Activated naive CD8-positive, alpha-beta T cell treated with anti-CD3 and anti-CD28 coated beads for 36 hours (primary cell): ENCODE measurements at places on chromosomes 2 and 18.

- no peak for DNase-seq
Measured at GRCh38 chr2:235116885-235117492, 165.2 kb downstream of the SH3BP4 start.

- DNase-seq: no peak
Measured at GRCh38 chr2:188364033-188364630, 72.5 kb downstream of the GULP1 start.

DNA sequence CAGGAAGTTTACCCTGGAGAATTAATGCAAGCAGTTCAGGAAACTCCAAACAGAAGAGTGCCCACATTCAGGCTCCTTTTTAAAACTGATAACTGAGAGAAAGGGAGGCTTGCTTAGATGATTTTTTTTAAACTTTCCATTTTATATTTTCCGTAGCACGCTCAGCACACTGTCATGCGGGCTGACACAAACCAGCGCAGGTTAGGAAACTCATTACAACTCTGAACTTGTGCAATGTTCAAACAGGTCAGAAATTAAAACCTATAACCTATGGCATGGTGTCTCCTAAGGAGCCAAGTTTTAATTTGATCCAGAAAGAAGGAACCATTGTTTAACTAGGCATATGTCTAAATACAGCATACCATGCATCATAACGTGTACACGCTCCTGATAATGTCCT lies 117.7 kb upstream of the SMIM21 start:
- DNase-seq: no peak

DNA sequence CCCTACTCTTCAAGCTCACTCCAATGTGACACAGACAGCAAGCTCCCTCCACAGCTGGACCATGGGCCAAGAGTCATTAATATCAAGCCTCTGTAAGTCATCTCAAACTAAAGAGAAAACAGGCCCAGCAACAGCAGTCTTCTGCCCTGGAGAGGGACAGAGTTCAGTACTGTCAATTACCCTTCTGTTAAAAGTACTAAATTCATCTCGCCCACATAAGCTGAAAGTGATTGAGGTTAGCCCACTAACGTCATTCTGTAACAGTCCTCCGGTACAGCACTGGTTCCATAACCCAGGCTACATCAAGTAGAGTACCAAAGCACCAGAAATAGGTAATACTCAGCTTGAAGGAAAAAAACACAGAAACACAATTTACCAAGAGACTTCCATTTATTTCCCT lies 25.9 kb downstream of the THADA start:
- DNase-seq: no peak

DNA sequence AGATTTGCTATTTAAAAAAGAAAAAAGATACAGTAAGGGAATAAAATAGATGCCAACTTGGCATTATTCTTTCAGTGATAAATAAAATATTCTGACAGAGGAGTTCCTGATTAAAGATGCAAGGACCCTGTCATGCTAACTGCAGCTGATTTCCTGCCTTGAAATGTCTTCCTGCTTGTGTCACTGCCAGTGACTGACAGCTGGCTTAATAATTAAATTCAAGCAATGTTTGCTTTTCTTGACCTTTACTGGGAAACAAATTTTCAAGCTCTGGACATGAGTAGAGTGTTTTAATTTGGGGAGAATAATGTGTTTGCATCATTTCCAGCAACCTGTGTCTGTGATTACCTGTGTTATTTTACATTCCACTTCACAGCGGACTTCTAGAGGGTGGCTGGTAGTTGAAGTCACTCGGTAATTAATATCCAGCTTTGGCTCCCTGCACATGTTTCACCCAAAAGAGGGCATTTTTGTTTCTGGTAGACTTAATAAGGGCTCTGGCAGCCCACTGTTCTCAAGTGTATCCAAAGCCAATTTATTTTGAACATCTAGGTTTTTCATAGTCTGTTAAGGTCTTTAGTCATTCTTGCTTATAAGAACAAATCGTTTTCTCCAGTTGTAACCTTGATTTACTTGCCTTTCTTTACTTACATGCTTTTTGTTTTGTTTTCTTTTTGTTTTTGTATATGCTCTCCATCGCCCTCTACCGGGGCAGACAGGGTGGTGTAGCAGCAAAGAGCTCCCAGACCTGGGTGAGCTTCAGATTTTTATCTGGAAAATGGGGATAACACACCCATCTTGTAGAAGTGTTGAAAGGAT lies 48.5 kb upstream of the PROKR1 start:
- peak; percentile 33 for DNase-seq

DNA sequence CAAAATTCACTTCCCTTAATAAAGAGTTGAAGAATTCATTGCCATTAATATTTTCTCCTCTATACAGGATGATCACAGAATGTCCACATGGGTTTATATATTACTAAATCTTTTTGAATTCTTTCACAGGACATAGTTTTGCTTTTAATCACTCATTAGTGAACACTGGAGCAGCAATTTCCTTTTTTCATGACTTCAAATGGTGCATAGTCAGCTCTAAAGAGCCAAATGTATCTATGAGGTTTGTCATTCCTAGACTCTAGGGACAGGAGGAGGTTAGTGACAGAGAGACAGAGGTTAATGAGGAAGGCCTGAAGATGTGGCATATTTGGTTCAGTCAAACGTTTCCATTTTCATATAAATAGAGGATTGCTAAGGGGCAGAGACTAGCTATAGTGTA lies 111.8 kb downstream of the FSHR start:
- DNase-seq: no peak

DNA sequence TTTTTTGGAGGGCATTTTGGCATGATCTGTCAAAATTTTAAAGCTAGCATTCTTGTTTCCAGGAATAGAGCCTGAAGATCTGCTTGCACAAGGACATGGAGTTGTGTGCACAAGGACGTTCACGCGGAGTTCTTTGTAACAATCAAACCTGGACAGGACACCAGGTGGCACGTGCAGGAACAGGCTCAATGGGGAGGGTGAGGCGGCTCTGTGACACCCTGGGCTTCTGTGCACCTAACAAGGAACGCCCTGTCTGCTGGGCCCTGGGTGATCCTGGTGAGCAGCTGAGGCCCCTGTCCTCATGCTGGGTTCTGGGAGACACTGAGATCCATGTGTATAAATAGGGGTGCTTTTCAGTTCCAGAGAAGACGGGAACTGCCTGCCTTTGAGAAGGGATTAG lies 93.1 kb upstream of the PXDN start:
- DNase-seq: no peak

- no peak for DNase-seq
Measured at GRCh38 chr2:196808083-196808665, 981 bp downstream of the C2orf66 start.

GRCh38 chr2:7857904-7858303 lies 824.0 kb upstream of the ID2 start:
- no peak for DNase-seq

DNA sequence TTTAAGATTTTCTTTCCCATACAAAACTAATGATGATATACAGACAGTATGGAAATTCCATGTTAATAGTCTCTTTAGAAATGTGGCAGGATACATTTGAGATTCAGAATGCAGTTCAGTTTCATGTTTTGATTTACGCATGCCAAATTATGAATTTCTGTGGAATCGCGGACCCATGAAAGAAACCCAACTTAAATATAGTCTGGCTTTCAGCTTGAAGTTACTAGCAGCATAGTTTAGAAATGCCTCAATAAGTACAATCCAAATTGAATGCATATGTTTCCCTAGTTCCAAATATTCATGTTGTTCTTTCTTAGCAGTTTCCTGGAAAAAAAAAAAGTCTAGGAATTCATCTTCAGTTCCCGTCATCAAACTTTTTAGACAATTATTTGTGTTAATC lies 164.1 kb upstream of the RASGRP3 start:
- no peak for DNase-seq

- no peak for DNase-seq
Measured at GRCh38 chr2:176583607-176584006, 314.4 kb downstream of the MTX2 start.

GRCh38 chr2:241632478-241633325 lies 4.3 kb downstream of the THAP4 start:
- no peak for DNase-seq

- DNase-seq: peak; percentile 13
Measured at GRCh38 chr2:29841386-29842004, 79.9 kb downstream of the ALK start.

DNA sequence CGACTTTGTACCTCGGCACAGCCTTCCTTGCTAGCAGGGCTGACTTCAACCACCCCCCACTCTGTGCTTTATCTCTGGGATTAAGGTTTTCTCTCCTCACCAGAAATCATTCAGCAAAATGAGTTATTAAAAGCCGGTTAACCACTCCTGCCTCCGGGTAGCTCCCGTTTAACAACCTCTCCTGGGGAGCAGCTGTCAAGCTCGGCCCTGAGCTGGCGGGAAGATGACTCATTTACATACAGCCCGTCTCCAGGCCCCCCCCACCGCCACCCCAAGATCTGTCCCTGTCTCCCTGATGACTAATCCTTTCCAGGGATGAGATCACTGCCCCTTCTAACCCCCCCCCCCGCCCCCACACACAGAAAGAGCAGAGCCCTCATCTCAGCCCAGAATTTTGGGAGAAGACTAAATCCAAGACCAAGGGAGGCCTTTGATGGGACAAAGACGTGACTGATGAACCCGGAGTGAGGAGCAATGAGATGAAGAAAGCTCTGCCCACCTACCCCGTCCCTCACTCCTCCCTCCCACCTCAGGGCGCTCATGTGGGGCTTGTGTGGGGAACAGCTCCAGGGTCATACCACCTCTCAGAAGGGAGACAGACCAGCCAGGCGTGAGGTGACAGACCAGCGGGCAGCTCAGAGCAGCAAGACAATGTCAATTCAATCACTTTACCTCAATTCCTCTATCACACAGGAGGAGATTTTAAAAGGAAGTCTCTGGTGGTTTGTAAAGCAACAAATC lies 131.4 kb downstream of the MSH2 start:
- no peak for DNase-seq

- DNase-seq: no peak
Measured at GRCh38 chr2:176110415-176111308, 3.6 kb downstream of the HOXD11 start.

- DNase-seq: no peak
Measured at GRCh38 chr2:14978845-14979244, 346.3 kb downstream of the LRATD1 start.

DNA sequence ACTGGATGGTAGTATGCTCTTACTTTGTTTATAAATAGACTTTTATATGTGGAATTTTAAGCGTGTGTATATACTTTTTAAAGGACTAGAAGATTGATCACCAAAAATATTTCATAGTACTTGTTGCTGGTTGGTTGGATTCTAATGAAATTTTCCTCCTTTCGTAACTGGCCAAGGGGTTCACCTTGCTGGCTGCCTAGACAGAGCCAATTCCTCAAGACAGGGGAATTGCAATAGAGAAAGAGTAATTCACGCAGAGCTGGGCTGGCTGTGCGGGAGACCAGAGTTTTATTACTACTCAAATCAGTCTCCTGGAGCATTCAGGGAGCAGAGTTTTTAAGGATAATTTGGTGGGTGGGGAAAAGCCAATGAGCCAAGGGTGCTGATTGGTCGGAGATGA lies 70.7 kb downstream of the SNORC start:
- no peak for DNase-seq

- DNase-seq: peak; percentile 13
Measured at GRCh38 chr18:44733069-44733753, 52.5 kb downstream of the SETBP1 start.

DNA sequence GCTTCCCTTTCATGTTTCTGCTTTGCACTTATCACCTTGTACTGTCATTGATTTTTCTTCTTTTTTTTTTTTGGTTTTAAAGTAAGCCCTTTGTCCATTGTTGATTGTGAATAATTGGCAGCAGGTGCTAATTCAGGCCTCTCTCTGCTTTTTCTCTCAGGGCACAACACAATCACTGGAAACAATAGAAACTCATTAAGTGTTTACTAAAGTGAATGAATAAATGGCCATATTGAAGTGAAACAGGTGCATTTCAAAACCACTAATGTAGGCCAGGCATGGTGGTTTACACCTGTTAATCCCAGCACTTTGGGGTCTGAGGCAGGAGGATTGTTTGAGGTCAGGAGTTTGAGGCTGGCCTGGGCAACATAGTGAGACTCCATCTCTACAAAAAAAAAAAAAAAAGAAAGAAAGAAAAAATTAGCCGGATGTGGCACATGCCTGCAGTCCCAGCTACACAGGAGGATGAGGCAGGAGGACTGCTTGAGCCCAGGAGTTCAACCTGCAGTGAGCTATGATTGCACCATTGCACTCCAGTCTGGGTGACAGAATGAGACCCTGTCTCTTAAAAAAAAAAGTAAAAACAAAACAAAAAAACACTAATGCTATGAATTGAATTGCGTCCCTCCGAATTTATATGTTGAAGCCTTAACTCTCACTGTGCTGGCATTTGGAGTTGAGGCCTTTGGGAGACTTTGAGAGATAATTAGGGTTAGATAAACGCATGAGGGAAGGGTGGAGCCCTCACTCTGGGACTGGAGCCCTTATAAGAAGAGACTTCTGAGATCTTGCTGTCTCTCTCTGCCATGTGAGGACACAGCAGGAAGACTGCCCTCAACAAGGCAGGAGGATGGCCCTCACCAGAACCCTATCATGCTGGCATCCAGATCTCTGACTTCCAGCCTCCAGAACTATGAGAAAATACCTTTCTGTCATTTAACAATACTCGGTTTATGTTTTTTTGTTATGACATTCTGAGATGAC lies 19.9 kb downstream of the SLC38A11 start:
- DNase-seq: no peak

- no peak for DNase-seq
Measured at GRCh38 chr2:45797451-45798230, 146.2 kb downstream of the PRKCE start.

DNA sequence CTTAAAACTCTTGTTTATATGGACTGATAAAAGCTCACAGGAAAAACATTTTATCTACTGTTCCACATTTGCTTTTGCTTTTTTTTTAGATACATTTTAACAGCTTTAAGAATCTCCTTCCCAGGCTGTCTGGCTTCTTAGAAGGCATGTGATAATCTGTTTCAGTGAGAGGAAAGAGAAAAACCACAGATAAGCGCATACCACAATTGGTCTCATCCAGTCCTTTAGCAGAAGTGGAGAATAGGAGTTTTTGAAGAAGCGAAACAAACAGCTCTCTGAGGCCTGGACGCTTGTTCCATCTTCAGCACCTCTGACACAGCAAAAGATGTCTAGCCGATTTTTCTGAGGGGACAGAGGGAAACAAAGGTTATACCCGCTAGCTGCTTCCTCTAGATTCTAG lies 37.6 kb downstream of the RMC1 start:
- DNase-seq: no peak

GRCh38 chr2:42815726-42816125 lies 23.3 kb upstream of the HAAO start:
- no peak for DNase-seq

- DNase-seq: no peak
Measured at GRCh38 chr2:107064750-107065149, 178.8 kb upstream of the ST6GAL2 start.

GRCh38 chr2:43328832-43329231 lies 102.4 kb upstream of the ZFP36L2 start:
- DNase-seq: no peak

- DNase-seq: no peak
Measured at GRCh38 chr2:82007071-82007664, 1702.6 kb upstream of the LRRTM1 start.
